IPS-NIHi11 (cell line): ENCODE measurements at places on chromosomes 1 and 21.

DNA sequence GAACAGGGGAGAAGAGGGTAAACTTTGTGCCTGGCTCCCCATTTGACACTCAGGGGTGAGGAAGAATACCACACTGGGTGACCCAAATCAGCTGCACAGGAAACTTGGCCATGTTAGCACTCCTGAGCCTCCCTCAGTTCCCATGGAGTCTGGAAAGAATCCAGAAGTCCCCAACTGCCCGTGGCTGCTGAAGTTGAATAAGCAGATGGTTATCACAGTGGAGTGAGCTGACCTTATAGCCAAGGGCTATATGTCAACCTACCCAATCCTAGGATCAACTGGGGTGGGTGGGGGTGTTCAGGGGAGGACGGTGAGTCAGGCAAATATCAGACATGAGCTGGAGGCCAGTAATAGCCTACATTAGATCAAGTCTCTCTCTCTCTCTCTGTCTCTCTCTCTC lies 20.4 kb downstream of the KCNH1 start:
- no peak for DNase-seq

DNA sequence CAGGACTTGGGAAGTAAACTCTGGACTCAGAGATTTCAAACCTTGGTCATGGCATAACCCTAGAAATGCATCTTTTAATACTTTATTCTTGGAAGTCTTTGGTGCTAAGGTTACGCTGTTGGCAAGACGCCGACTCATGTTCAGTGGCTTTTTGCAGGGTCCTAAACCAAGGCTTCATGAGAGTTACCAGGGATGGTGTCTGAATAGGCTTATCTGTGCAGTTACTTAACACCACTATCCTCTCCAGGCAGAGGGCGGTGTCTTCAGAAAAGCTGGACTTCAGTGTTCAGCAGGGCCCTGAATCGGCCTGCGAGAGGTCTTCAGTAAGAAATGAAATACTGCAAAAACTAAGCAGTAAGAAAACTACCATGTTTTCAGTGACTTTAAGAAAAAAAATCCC lies 58.3 kb downstream of the SIM2 start:
- no peak for DNase-seq

DNA sequence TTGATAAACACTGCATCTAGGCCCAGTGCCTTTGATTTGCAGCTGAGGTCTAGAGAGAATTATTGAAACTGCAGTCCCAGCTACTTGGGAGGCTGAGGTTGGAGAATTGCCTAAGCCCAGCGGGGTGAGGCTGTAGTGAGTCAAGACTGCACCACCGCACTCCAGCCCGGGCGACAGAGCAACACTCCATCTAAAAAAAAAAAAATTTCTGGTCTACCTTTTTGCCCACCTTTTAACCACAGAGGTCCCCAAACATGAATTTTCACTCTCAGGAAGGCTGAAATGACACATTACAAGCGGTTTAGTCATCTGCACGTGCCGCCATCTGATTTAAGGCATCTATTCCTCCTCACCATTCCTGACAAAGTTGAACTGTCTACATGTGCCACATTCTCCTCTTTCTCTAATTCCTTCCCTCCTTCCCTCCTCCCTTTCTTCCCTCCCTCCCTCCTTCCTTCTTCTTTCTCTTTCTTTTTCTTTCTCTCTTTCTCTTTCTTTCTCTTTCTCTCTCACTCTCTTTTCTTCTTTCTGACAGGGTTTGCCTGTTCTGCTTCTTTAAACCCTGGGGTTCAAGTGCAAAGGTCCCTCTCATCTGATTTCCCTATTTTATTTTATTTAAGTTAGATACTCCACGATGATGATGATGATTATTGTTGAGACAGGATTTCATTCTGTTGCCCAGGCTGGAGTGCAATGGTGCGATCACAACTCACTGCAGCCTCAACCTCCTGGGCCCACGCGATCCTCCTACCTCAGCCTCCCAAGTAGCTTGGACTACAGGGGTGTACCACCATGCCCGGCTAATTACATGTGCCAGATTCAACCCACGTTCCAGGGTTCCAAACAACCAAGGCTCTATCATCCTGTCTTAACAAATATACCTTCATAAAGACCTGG lies 3.0 kb upstream of the SOD1 start:
- DNase-seq: no peak

- no peak for DNase-seq
Observed at GRCh38 chr1:192766009-192766625, 42.7 kb upstream of the RGS2 start.

GRCh38 chr1:23957096-23957495 lies 2.5 kb upstream of the PNRC2 start:
- no peak for DNase-seq

DNA sequence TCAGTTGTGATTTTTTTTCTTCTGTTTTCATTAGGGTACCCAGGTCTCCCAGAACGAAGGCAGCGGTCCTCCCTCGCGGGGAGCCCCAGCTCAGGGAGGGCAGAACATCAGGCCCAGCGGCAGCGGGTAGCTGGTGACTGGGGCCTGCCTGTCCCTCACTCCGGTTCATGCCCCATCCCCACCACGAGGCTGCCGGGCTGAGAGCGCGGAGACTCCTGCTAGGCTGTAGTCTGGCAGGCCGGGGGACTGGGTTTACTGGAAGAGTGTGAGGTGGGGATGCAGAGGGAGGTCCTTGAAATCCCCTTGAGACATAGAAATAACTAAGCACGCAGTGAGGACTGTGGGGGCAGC lies 10.5 kb downstream of the BRINP2 start:
- peak; percentile 35 for DNase-seq

GRCh38 chr1:8171751-8172464 lies 145.8 kb upstream of the ERRFI1 start:
- no peak for DNase-seq

DNA sequence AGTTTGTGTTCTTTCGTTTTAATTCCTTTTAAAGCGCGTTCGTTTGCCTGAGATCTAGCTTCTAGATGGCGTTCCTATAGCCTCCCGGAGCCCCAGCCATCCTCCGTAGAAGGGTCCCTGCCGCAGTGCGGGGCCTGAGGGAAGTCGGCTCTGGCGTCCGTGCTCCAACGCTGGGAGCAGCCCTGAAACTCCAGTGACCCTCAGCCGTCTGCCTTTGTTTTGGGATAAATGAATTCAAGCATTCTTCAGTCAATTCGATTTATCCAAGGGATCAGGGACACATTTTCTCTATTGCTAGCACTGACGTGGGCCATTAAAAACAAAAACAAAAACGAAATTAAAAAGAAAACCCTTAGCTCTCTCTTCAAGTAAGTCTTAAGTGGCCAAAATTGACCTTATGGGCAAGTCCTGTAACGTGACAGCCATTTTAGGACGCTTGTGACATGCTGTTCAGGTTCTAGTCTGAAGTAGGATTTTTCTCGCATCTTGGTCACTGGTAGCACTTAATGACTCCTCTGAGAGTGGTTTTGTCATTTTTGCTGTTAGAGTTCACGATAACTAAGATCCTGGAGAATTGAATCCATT lies 742 bp upstream of the HSPA13 start:
- DNase-seq: no peak

DNA sequence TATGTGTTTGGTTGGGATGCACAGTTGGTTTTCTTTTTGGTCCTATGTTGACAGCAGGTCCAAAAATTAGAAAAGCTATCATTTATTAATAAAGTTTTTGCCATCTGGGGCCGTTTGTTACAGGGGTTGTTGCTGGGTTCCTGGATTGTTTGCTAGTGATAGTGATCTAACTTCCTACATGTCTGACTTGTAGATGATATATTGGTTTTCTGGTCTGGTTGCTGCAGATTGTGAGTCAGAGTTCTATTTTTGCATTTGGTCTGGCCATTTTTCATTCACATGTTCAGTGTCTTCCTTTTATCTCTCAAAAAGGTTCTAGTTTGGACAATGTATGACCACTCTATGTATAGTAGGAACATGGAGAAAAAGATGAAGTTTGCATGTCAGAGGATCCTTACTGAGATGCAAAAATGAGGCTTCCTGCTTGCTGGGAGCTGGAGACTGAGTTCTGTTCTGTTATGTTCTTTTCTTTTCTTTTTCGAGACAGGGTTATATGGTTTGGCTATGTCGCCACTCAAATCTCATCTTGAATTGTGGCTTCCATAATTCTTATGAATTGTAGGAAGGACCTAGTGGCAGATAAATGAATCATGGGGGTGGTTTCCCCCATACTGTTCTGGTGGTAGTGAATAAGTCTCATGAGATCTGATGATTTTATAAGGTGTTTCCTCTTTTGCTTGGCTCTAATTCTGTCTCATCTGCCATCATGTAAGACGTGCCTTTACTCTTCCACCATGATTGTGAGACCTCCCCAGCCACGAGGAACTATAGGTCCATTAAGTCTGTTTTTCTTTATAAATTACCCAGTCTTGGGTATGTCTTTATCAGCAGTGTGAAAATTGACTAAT lies 4.2 kb upstream of the NVL start:
- DNase-seq: no peak

- DNase-seq: no peak
Observed at GRCh38 chr1:113545210-113545609, 154.9 kb downstream of the MAGI3 start.

- no peak for DNase-seq
Observed at GRCh38 chr21:41781050-41781410, 14.2 kb upstream of the RIPK4 start.

DNA sequence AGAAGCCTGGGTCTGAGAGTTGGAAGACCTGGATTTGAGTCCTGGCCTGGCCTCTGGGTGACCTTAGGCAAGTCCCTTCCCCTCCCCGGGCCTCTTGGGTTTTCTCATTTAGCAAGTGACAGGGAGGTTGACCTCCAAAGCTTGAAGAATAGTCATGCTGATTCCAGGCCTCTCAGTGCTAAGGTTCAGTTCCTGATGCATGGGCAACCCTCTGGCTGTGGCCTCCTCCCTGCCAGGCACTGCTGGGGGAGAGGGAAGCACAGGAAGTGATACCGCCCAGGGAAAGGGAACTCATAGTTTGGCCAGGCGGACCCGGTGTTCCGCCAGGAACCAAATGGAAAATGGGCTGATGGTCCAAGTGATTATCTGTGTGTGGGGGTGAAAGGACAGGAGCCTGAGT lies 23.6 kb upstream of the WASF2 start:
- DNase-seq: no peak

DNA sequence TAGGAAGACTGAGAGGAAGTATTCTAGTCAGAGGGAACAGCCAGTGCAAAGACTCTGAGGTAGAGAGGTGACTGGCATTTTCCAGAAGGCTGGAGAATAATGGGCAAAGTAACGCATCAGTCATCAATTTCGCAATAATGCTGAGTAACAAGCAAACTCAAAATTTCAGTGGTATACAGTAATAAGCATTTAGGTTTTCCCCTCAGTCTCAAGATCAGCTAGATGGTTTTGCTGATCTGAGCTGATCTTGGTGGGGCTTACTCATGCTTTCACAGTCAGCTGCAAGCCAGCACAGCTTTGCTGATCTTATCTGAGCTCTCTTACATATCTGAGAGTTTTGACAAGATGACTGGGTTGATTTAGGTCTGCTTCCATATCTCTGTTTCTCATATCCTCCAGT lies 108.7 kb downstream of the TSEN15 start:
- DNase-seq: no peak

DNA sequence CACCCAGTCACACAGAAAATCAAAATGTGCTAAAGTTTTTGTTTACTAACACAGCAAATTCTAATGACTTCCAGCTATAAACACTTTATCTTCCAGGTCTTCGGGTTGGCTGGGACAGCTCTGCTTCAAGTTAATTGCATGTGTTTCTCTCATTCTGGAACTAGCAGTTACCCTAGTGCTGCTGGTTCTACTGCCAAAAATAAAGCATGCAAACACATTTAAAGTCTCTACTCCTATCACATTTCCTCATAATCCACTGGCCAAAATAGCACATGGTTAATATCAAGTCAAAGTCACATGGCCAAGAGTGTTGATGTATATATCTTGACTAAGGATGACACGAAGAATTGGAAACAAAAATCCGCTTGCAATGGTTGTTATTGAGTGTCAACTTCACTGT lies 973.1 kb upstream of the ADGRL2 start:
- no peak for DNase-seq

- DNase-seq: peak; percentile 92
Observed at GRCh38 chr21:36422279-36423098, 37.3 kb downstream of the CHAF1B start.

GRCh38 chr21:44614961-44615391 lies 3.1 kb downstream of the KRTAP10-8 start:
- no peak for DNase-seq

- DNase-seq: no peak
Observed at GRCh38 chr1:157274698-157275534, 136.7 kb upstream of the ETV3 start.

DNA sequence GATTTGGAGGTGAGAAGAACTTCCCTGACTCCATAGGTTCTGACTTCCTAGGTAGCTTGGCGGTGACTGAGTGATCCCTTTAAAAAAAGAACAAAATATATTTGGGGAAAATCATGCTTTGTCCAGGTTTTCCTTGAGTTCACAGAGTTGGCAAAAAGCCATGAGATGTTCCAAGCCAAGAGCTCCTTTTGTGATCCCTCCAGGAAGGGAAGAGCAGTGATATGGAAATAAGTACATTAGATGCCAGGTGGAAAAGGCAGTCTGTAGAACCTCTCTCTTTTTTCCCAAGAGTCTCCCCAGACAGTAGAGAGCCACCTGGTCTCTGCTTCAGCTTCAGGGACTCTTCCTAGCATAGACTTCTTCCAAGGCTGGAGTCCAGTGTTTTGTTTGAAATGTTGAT lies 10.2 kb downstream of the TLCD4 start:
- DNase-seq: no peak

- DNase-seq: no peak
Observed at GRCh38 chr21:29416268-29416667, 117.5 kb downstream of the BACH1 start.

- DNase-seq: no peak
Observed at GRCh38 chr1:12587981-12588640, 29.9 kb downstream of the DHRS3 start.

- DNase-seq: no peak
Observed at GRCh38 chr1:170407581-170407980, 124.4 kb upstream of the GORAB start.

DNA sequence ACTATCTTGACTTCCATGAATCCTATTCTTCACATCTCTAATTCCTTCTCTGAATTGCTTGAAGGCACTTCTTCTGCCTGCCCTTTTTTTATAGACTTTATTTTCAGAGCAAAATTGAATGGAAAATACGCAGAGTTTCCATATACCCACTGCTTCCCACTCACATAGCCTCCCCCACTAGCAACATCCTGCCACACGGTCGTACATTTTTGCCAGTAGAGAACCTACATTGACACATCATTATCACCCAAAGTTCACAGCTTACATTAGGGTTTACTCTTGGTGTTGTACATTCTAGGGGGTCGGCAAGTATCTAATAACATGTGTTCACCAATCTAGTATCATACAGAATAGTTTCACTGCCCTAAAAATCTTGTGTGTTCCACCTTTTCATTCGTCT lies 12.3 kb downstream of the EEIG2 start:
- DNase-seq: no peak

DNA sequence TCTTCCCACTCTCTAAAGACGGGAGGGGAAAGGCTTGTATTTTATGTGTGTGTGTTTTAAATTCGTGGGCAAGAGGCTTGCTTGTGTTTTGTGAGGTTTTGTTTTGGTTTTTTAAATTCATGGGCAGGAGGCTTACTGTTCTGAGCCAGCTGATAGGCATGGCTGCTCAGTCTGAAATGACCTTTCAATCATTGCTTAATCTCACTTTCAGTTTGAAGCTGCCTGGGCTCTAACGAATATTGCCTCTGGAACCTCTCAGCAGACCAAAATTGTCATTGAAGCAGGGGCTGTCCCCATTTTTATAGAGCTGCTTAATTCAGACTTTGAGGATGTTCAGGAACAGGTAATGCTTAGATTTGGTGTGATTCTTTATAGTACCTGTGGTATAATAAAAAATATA lies 20.3 kb upstream of the TXLNA start:
- no peak for DNase-seq

- no peak for DNase-seq
Observed at GRCh38 chr1:228176461-228177182, 11.0 kb downstream of the IBA57 start.
